ENCODE measurements at places on chromosomes 12 and 14.

DNA sequence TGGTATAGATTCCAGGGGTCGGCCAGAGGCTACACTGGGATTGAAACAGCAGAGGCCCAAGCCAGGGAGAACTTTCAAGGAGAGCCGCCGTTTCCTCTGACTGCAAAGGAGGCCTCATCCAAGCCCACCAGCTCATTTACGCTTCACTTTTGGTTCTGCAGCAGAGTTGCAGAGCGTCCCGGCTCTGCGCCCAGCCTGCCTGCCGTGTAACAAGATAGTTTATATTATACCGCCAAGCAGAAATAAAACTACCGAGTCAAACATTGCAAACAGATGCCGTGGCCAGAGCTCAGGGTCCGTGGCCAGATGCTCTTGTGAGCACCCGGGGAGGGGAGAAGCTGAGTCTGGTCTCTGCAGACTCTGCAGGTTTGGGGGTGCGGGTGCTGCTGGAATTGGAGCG, 60.7 kb upstream of the TBX3 start:
- DNase-seq = no peak

DNA sequence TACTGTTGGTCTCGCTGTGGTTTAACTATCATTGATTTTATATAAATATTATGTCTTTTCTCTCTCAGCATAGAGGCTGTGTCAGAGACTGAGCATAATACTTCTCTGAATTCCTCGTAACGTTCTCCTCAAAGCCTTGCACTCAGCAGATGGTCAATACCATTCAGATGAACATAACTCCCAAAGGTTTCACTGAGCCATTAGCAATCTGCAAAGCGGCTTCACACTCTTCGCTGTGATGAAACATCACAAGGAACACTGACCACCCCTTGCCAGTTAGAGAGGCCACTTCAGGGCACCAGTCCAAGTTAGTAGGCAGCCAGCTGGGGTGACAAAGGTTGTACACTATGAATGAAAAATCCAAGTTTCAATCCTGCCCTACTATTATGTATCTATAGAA, 30.1 kb upstream of the STON2 start:
- no peak for DNase-seq

DNA sequence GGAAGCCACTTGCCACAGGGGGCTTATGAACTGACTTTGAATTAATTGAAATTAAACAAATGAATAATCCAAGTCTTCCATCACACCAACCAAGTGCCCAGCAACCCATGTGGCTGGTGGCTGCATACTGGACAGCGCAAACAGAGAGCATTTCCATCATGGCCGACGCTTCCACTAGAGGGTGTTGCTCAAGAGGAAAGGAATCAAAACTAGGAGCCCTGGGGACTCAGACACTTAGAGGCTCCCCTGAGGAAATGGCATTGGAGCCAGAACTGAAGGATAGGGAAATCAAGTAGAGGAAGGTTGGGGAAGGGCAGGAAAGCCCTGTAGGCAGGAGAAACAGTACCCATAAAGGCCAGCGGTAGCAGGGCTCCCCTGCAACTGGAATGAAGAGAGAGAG, 50.6 kb upstream of the NUAK1 start:
- no peak for DNase-seq

GRCh38 chr12:113803759-113804140, 162.4 kb downstream of the RBM19 start:
- DNase-seq = no peak

DNA sequence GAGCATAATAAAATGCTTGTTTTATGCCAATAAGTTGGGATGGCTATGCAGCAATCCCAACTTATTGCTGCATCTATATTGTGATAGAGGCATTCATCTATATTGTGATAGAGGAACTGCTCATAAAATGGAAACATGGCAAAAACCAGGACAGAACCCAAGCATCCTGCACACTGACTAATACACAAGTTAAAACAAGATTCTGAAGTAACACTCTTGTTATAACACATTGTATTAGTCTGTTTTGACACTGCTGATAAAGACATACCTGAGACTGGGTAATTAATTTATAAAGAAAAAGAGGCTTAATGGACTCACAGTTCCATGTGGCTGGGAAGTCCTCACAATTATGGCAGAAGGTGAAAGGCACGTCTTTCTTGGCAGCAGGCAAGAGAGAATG, 36.8 kb downstream of the KCNK10 start:
- no peak for DNase-seq

GRCh38 chr14:101122237-101123141, 219.0 kb upstream of the RTL1 start:
- DNase-seq = no peak

DNA sequence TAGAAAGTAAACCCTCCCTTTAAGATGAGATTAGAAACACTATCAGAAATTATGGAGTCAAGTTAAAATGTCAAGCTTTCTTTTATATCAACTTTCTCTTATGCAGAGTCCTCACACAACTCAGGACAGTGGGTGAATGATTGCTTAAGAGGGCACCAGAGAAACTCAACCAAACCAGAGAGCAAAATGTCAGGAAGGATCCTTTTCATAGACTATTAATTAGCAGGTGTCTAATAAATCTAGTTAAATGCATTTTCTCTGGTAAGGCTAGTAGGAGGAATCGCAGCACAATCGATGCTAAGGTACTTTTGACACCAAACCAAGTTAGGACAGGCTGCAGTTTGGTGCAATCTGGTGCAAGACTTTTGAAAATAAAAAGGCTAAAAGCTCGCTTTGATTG, 614.7 kb upstream of the FOXG1 start:
- no peak for DNase-seq
